ENCODE measurements at places on chromosomes 3 and 15.

- DNase-seq: no peak
Measured at GRCh38 chr3:14453876-14454638, 51.7 kb downstream of the SLC6A6 start.

- DNase-seq: no peak
Measured at GRCh38 chr3:30611613-30612436, 5.4 kb downstream of the TGFBR2 start.

GRCh38 chr3:43902415-43902814, 211.7 kb downstream of the ABHD5 start:
- no peak for DNase-seq

- no peak for DNase-seq
Measured at GRCh38 chr3:44893097-44893496, 18.7 kb downstream of the TGM4 start.

GRCh38 chr3:77040926-77041722, 1.2 kb downstream of the ROBO2 start:
- DNase-seq: no peak

- no peak for DNase-seq
Measured at GRCh38 chr3:115233021-115233420, 85.9 kb upstream of the ZBTB20 start.

- DNase-seq: no peak
Measured at GRCh38 chr15:65532738-65533051, 2.4 kb downstream of the HACD3 start.

- no peak for DNase-seq
Measured at GRCh38 chr15:72545156-72545555, 71.0 kb downstream of the ARIH1 start.

GRCh38 chr3:162626172-162626571, 1129.6 kb downstream of the OTOL1 start:
- DNase-seq: no peak

GRCh38 chr15:67882487-67883233, 42.8 kb upstream of the RNU6-1 start:
- no peak for DNase-seq

- no peak for DNase-seq
Measured at GRCh38 chr15:41812820-41813375, 15.0 kb upstream of the JMJD7 start.

DNA sequence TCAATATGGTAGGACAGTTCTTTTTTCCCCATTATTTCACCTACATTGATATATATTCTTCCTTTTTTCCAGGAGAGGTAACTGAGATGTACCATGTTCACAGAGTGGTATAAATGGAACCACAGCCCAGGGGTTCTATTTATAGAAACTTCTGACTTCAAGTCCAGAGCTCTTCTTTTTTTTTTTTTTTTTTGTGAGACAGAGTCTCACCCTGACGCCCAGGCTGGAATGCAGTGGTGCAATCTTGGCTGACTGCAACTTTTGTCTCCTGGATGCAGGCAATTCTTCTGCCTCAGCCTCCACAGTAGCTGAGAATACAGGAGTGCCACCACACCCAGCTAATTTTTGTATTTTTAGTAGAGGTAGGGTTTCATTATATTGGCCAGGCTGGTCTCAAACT, 267.1 kb upstream of the TPRG1 start:
- no peak for DNase-seq

GRCh38 chr3:52671676-52672075, 14.0 kb downstream of the PBRM1 start:
- DNase-seq: no peak

DNA sequence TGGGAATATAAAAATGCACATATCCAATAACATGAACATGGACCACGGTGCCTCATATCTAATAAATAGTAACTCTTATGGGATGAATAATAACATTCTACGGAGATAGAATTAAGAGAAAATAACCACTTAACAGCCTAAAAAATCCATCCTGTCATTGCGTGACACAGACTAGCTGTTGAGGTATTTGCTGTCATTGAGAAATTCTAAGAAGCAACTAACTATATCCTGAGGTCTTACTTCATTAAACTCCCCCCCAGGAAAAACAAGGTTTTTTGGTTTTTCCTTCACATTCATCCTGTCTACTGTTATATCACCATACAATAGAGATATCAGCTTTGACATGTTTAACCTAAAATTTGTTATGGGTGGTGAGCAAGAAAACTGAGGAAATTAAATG, 14.3 kb downstream of the CEP152 start:
- DNase-seq: no peak

- DNase-seq: no peak
Measured at GRCh38 chr3:37812499-37812896, 49.2 kb upstream of the CTDSPL start.

- no peak for DNase-seq
Measured at GRCh38 chr15:40471105-40471807, 472 bp downstream of the CHST14 start.

- DNase-seq: no peak
Measured at GRCh38 chr3:72523429-72524151, 324.7 kb downstream of the SHQ1 start.

DNA sequence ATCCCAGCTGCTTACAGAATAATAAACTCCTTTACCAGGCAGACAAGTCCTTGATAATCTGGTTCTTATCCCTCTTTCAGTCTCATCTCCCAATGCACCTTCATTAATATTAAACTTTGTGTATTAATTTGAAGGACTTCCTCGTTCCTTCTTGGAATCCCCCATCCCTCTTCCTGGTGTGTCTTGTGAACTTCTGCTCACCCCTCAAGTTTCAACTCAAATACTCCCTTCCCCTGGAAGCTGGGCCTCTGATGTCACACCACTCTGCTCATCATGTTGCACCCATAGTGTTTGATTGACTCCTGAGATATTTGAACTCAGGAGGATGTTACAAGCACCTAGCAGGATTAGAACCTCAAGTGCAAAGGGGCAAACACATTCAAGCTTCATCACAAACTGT, 3.3 kb upstream of the STT3B start:
- no peak for DNase-seq

- no peak for DNase-seq
Measured at GRCh38 chr3:36792342-36792741, 28.0 kb upstream of the DCLK3 start.

DNA sequence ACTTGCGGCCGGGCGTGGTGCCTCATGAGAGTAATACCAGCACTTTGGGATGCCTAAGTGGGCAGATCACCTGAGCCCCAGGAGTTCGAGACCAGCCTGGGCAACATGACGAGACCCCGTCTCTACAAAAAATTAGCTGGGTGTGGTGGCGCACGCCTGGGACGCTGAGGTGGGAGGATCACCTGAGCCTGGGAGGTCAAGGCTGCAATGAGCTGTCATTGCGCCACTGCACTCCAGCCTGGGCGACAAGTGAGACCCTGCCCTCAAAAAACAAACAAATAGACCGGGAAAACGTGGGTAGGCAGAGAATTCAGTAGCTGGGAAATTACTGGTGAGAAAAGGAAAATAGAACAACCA, 667 bp downstream of the UMPS start:
- no peak for DNase-seq

DNA sequence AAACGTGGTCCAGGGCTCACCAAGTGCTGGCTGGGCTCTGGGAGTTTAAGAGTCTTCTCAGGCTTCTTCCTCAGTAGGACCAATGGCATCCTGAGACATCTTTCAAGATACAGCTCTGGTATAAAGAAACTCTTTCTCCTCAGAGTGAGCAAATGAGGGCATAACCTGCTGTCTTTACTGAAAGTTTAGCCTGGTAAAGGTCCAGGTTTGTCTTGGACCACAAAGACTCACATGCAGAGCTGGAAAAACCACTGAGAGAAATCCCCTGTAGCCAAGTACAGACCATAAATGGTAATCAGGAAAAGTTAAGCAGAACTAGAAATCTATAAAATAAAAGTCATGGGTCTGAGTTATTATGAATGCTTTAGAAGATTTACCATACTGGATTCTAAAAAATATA, 23.1 kb downstream of the CD47 start:
- DNase-seq: no peak

DNA sequence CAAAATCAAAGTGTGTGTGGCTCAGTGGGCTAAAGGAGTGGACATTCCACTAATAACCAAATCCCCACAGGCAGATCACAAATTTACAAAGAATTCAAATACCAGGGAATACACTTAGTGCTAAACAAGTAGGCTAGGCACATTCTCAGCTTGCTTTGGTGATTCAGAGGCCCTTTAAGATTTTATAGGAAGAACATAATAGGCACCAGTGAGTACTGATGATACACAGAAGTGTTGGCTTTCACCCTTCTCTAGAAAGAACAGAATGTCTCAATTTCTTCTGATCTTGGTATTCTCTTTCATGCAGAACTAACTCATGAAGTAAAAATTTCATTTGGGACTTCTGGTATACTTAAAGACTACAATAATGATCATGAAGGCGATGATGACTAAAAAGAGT, 55.0 kb downstream of the POLR2M start:
- no peak for DNase-seq

- no peak for DNase-seq
Measured at GRCh38 chr3:57805266-57805665, 49.2 kb downstream of the SLMAP start.

DNA sequence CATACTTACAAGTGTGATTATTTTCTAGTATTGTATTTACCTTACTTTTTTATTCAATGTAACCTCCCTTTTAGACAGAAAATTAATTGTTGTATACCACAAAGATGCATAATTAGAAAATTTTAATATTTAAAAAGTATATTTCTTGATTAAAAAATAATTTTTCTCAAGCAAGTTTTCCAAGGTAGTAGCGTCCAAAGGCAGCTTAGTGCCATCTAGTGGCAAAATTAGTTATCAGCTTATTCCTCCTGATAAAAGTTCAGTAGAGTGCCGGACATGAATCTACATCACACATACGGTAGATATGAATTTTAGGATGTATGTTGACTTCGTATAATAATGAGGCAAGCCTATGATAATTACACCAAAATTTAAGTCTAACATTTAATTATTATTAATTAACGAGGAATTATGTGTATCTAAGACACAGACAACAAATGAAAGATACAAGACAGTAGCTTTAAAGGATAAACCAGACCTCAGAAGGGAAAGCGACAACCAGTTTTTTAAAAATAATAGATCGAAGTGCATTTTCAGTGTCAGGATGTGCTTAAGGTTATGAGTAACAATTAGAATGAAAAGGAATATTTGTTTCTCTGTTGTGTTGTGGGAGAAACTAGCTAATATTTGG, 405.9 kb downstream of the ROBO1 start:
- peak; percentile 66 for DNase-seq

DNA sequence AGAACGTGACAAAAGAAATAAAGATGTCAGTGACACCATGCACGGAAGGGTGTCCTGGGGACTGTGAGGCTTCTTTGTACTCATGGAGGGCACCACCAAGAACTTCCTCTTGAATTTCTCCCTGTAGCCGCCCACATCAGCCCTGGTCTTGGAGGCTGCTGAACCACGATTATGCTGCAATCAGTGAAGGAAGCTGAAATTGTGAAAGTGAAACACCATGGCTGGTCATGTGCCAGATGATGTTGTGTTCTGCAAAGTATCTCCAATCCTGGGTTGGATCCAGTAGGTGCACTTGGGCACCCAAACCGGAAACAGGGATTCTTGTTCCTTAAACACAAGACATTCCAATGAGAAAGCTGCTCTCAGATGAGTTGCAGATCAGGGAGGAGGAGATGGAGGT, 104.4 kb upstream of the GOLGA6L6 start:
- DNase-seq: no peak

DNA sequence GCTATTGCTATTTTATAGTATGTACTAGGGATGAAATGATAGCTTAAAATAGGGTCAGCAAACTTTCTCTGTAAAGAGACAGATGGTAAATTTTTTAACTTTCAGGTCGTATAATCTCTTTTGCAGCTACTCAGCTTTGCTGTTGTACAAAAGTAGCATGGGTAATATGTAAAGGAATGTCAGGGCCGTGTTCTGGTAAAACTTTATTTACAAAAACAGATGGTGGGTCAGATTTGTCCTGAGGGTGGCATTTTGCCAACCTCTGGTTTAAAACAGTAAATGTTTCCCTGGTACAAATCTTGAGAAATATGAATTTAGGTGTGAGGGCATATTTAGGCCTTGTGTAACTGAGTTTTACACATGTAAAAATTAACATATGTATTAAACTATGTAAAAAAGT, 18.6 kb downstream of the NMD3 start:
- no peak for DNase-seq

- no peak for DNase-seq
Measured at GRCh38 chr15:66053991-66054390, 184.7 kb downstream of the RAB11A start.

DNA sequence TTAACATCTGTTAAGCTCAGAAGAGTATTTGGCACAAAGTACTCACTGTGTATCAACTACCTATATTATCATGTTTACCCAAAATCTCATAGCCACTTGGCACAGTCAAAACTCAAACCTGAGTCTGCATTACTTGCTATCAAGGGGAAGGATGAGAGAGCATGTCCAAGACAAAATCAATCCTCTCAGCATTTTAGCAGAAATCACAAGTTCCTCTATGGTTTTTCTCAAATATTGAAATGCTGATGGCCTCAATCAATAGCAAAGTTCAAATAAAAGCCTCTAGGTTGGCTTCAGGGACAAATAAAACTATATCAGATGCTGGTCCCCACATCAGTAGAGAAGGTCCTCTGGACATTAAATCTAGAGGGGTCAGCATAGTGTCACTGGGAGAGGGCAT, 14.3 kb downstream of the TBC1D2B start:
- DNase-seq: no peak

GRCh38 chr15:42163947-42164550, 7.6 kb upstream of the PLA2G4F start:
- no peak for DNase-seq

GRCh38 chr3:100426067-100426682, 24.8 kb downstream of the LNP1 start:
- DNase-seq: no peak

- no peak for DNase-seq
Measured at GRCh38 chr3:18386274-18386890, 38.8 kb downstream of the SATB1 start.

Measured in SHP77 treated with DMSO at 0.1 percent for 48 hours (cell line).